ENCODE measurements at places on chromosomes 2 and 18.

GRCh38 chr2:141610564-141611175, 520.1 kb downstream of the LRP1B start:
- H3K4me3 ChIP-seq: no peak overlapping the region
- no peaks in the 10 kb centered on the region for H3K4me1 ChIP-seq

- no peak overlapping the region for H3K4me3 ChIP-seq
- peak; percentile 65 for DNase-seq
- peaks cover 40% of the 10 kb centered on the region for H3K4me1 ChIP-seq
- peak overlapping the region; percentile 32 for H3K27ac ChIP-seq
- no peaks in the 10 kb centered on the region for H3K27me3 ChIP-seq
Measured at GRCh38 chr2:46547223-46548102, 68.1 kb downstream of the TMEM247 start.

GRCh38 chr2:18849841-18850578, 260.6 kb upstream of the NT5C1B start:
- no peaks in the 10 kb centered on the region for H3K4me1 ChIP-seq
- H3K4me3 ChIP-seq: no peak overlapping the region
- H3K36me3 ChIP-seq: no peaks in the 10 kb centered on the region
- no peak for DNase-seq

DNA sequence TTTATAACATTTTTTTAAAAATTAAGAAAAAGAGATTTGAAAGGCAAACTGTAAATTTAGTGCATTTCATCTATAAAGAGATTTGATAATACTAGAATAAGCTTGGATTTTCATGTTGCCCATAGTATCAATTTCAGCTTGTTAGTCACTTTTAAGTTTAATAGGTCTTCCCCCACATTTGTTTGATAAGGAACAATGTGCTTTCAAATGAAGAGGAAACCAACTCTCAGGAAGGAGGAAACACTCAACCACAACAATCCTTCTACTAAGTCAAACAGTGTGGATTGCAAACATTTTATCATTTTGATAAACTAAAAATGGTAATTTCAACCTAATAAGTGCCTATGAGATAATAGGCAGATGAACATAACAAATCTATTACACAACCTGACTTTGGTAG, 397.1 kb upstream of the CDH20 start:
- no peaks in the 10 kb centered on the region for H3K36me3 ChIP-seq
- no peak overlapping the region for H3K27ac ChIP-seq
- H3K4me1 ChIP-seq: no peaks in the 10 kb centered on the region
- DNase-seq: no peak
- H3K27me3 ChIP-seq: no peaks in the 10 kb centered on the region

GRCh38 chr2:66443186-66443978, 8.5 kb downstream of the MEIS1 start:
- H3K27me3 ChIP-seq: no peaks in the 10 kb centered on the region
- H3K4me3 ChIP-seq: peak overlapping the region; percentile 45
- DNase-seq: no peak
- peaks cover 6% of the 10 kb centered on the region for H3K4me1 ChIP-seq

GRCh38 chr18:32366586-32367538, 103.8 kb downstream of the GAREM1 start:
- no peaks in the 10 kb centered on the region for H3K4me1 ChIP-seq
- H3K27me3 ChIP-seq: no peaks in the 10 kb centered on the region

- peaks cover 21% of the 10 kb centered on the region for H3K4me1 ChIP-seq
- no peak overlapping the region for H3K27ac ChIP-seq
- no peak for DNase-seq
- H3K4me3 ChIP-seq: no peak overlapping the region
- H3K27me3 ChIP-seq: no peaks in the 10 kb centered on the region
Measured at GRCh38 chr2:11874861-11875260, 128.4 kb downstream of the LPIN1 start.

Data from lung (tissue), 17 donors.